ENCODE measurements at places on chromosomes 2 and 18.

GRCh38 chr18:68484241-68484640 is 230.7 kb downstream of the TMX3 start:
- H3K4me1 ChIP-seq = peaks cover 2% of the 10 kb centered on the region
- DNase-seq = no peak
- no peak overlapping the region for H3K27ac ChIP-seq
- H3K36me3 ChIP-seq = no peaks in the 10 kb centered on the region
- peaks cover 2% of the 10 kb centered on the region for H3K27me3 ChIP-seq
- H3K4me3 ChIP-seq = no peak overlapping the region

DNA sequence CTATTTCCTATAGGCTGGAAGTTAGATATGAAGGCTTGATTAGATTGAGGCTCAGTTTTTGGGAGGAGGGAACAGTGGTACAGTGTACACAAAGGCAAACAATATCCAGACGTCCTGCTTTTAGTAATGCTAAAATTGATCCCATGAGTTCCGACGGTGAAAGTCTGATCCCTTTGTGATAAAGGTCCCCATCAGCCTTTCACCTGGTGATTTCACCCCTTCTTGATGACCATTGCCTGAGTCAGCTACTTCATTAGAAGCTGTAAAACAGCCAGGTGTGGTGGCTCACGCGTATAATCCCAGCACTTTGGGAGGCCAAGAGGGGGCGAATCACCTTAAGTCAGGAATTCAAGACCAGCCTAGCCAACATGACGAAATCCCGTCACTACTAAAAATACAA is 29.7 kb downstream of the TWSG1 start:
- peaks cover 2% of the 10 kb centered on the region for H3K36me3 ChIP-seq
- H3K4me3 ChIP-seq = no peak overlapping the region
- H3K27ac ChIP-seq = no peak overlapping the region
- no peak for DNase-seq

DNA sequence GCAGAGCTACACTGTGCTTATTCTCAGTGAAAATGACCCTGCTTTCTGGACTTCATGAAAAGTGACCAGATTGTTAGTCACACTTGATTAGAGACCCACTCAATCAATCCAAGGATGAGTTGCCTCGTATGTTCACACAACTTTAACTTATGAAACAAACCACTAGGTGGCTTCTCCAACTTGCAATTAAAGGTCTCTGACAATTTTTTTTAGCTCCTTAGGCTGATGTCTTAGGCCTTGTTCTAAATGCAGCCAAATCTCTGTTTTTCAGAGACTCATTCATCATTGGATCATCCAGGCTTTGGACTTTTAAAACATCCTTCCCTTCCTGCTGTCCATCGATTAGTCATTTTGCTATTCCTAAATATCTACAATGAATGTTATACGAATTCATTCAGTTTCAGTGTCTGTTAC is 63.4 kb downstream of the MREG start:
- H3K4me3 ChIP-seq = no peak overlapping the region
- H3K27me3 ChIP-seq = no peaks in the 10 kb centered on the region
- H3K27ac ChIP-seq = no peak overlapping the region
- H3K4me1 ChIP-seq = no peaks in the 10 kb centered on the region
- no peak for DNase-seq

DNA sequence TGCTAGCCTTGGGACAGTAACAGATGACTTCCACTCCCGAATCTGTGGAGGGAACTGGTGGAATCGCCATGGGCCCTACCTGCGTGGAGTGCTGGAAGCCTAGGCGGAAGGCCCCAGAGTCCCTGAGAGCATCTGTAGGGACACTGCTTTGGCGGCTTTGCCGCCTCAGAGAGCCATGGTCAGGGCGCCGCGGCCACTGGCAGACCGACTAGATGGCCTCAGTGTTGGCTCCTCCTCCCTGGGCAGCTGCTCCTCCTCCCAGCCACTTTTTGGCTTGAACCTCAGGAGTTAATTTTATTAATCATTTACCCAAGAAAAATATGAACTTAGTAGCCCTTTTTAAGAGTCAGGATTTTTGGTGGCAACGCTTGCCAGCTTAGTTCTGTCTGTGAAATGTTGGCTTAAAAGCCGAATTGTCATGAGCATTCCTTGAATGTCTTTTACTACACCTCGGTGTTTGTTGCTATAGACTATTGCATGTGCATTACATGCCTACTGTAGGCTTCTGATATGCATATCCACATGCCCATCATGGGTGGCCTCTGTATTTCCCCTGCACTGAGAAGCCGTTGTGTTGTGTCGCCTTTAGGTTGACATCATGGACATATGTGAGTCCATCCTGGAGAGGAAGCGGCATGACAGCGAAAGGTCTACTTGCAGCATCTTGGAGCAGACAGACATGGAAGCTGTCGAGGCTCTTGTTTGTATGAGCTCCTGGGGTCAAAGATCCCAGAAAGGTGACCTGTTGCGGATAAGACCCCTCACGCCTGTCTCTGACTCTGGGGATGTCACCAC is 2.4 kb downstream of the KLF11 start:
- no peaks in the 10 kb centered on the region for H3K27me3 ChIP-seq
- peak overlapping the region; percentile 8 for H3K27ac ChIP-seq
- peak overlapping the region; percentile 43 for H3K4me3 ChIP-seq
- H3K4me1 ChIP-seq = peaks cover 31% of the 10 kb centered on the region
- no peaks in the 10 kb centered on the region for H3K36me3 ChIP-seq
- no peak for DNase-seq

DNA sequence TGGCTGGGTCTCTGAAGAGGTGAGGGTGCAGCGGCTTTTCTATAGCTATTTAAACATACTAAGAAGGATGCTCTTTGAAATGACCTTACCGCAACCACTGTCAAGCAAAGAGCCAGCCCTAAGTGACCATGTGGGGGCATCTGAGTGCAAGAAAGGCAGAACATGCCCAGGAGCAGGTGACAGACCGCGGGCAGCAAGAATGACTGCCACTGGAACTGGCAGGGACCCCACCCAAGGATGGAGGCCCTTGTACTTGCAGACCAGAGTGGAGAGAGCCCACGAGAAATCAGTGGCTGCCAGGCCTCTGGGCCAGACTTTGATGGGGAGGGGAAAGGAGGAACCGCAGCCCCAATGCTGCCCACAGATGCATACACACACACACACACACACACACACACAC is 33.1 kb downstream of the DNMT3A start:
- DNase-seq = no peak
- no peaks in the 10 kb centered on the region for H3K36me3 ChIP-seq
- H3K27me3 ChIP-seq = no peaks in the 10 kb centered on the region
- peak overlapping the region; percentile 95 for H3K27ac ChIP-seq
- H3K4me3 ChIP-seq = no peak overlapping the region
- peaks cover 55% of the 10 kb centered on the region for H3K4me1 ChIP-seq

DNA sequence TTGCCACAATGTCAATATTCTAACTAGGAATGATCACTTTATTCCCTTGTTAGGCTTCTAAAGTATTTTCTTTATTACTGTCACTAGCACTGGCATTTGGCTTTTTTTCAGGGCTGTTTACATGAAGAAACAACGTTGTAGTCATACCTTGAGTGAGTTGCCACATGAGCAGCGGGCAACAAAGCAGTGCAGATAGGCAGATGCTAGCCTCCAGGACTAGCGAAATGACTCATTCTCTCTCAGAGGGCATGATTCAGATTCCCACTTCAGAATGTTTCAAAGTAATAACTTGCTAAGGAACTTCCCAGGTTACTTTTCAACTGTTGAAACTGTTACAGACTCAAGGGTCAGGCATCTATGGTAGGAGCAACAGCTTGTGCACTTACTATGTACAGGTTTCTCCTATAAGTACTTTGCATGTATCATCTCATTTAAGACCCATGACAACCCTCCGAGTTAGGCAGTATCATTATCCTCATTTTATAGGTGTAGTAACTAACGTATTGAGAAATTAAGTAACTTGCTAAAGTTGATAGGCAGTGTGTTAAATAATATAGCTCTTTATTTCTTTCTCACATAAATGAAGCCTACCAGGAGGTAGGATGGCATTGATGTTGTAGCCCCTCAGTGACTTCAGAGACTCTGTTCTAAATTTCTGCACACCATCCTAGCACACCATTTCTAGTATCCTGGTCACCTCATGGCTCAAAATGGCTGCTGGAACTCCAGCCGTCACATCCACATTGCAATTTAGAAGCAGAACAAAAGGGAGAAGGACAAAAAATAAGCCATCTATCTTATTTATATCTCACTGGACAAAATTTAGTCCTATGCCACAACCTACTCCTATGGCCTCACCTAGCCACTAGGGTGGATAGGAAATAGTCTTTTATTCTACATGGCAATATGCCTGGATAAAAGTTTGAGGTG is 83.3 kb downstream of the ICOS start:
- H3K4me1 ChIP-seq = peaks cover 20% of the 10 kb centered on the region
- no peak for DNase-seq
- no peaks in the 10 kb centered on the region for H3K27me3 ChIP-seq
- H3K36me3 ChIP-seq = no peaks in the 10 kb centered on the region

DNA sequence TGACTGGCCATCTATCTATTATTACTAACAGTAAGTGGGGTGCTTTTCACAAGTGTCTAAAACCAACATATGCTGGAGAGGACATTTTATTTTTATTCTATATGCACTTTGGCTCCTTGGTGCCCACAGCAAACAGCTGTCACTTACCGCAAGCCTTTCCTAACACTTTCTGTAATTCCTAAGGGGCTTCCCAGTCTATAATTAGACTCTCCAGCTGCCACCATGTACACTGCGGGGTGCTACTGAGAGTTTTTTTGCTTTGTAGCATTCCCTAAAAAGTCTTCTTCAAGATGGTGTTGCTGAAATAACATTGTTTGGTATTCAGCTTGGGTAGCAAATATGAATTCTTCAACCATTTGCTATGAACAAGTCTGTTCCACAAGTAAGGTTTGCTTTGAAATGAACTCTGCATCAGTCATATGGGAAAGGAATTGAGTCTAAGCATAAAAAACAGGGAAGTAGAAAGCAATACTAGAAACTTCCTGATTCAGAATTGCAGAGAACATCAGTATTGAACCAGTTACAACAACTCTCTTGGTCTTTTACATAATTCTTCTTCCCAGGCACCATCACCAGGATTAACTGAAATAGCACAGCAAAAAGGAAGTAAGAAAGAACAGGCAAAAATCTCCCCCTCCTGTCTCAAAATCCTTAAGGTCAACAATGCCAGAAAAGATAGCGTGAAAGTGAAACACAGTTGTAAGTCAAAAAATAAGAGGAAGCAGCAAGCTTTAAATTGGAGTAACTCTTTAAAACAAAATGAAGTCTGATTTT is 28.6 kb downstream of the EPB41L3 start:
- H3K27me3 ChIP-seq = peaks cover 29% of the 10 kb centered on the region
- H3K4me3 ChIP-seq = peak overlapping the region; percentile 15
- H3K4me1 ChIP-seq = peaks cover 5% of the 10 kb centered on the region
- no peaks in the 10 kb centered on the region for H3K36me3 ChIP-seq
- DNase-seq = no peak
- H3K27ac ChIP-seq = no peak overlapping the region

DNA sequence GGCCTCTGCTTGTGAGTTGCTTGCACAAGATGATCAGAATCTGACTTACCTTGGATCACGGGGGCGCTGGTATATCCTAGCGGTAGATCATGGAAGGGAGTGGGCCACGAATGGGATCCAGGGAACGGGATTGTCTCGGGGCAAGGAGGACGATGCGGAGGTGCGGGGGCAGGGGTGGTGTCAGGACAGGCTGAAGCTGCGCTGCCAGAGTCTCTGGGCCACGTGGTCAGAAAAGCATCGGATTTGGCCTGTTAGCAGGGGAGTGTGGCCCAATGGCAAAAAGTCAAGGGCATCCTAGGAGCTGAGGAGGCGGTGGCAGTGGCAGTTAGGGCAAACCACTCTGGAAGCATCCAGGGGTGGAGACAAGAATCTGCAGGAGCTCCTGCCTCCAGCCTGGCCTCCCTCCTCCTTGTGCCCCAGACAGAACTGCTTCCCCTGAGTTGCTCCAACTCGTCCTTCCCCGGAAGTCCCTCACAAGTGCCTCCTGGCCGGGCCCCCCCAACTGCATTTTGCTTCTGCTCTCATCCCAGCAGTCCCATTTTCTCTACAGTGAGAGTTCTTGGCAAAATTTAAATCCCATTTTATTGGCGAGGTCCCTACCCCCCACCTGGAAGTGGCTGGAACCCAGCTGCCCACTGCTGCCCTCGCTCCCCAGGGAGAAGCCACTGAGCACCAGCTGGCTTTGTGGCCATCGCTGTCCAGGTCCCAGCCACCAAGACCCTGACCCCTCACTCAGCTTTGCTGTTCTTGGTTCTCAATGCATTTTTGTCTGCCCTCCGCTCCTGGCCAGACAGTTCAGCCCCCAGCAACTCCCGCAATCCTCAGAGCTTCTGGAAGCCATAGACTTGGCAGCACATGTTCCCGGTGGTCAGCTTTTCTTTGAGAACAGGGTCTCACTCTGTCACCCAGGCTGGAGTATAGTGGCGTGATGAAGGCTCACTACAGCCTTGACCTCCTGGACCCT is 5.6 kb upstream of the CCDC74B start:
- no peak overlapping the region for H3K27ac ChIP-seq
- H3K4me1 ChIP-seq = peaks cover 5% of the 10 kb centered on the region
- no peaks in the 10 kb centered on the region for H3K36me3 ChIP-seq
- H3K27me3 ChIP-seq = peaks cover 8% of the 10 kb centered on the region

DNA sequence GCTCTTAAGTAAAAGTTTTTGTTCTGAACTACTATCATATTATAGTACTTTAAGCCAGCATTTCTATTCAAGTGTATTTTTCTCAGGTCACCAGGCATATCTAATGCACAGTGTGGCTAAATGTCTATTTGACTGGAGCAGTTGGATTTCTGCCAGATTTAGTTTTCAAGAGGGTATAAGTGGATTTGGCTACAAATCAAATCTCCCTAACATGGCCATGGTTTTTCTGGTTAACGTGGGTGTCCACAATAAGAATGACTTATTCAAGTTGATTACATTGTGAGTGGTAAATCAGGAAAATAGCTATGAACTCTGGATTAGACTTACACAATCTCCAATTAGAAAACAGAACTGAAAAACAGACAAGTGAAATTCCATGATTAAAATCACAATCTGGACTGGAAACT is 5.7 kb upstream of the CHN1 start:
- no peaks in the 10 kb centered on the region for H3K36me3 ChIP-seq
- peaks cover 4% of the 10 kb centered on the region for H3K4me1 ChIP-seq
- no peak overlapping the region for H3K27ac ChIP-seq
- H3K27me3 ChIP-seq = peaks cover 9% of the 10 kb centered on the region
- no peak overlapping the region for H3K4me3 ChIP-seq
- no peak for DNase-seq

- no peaks in the 10 kb centered on the region for H3K4me1 ChIP-seq
- no peaks in the 10 kb centered on the region for H3K27me3 ChIP-seq
- no peak overlapping the region for H3K4me3 ChIP-seq
- no peaks in the 10 kb centered on the region for H3K36me3 ChIP-seq
Observed at GRCh38 chr2:56009758-56010458, 86.3 kb upstream of the EFEMP1 start.

- peaks cover under 1% of the 10 kb centered on the region for H3K4me1 ChIP-seq
- H3K36me3 ChIP-seq = peaks cover 2% of the 10 kb centered on the region
- DNase-seq = no peak
- peaks cover 32% of the 10 kb centered on the region for H3K27me3 ChIP-seq
Observed at GRCh38 chr2:85720533-85720932, 26.4 kb downstream of the GNLY start.
